ENCODE measurements at places on chromosomes 4 and X.

DNA sequence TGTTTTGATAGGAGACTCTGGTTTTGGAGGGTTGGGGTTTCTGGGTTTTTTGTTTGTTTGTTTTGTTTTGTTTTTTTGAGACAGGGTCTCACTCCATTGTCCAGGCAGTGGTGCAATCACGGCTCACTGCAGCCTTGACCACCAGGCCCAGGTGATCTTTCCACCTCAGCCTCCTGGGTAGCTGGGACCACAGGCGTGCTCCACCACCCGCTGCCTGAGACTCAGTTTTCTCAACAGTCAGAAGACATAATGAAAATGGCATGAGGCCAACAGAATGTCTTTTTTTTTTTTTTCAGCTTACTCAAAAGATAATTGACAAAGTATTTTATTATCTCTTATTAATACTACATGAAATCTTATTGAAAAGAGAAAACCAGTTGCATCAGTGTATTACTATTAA, 32.4 kb downstream of the TNIP2 start:
- no peak for DNase-seq

GRCh38 chr4:127417885-127418535, 214.7 kb upstream of the INTU start:
- no peak for DNase-seq

GRCh38 chr4:120855307-120856001, 67.1 kb downstream of the PRDM5 start:
- no peak for DNase-seq

DNA sequence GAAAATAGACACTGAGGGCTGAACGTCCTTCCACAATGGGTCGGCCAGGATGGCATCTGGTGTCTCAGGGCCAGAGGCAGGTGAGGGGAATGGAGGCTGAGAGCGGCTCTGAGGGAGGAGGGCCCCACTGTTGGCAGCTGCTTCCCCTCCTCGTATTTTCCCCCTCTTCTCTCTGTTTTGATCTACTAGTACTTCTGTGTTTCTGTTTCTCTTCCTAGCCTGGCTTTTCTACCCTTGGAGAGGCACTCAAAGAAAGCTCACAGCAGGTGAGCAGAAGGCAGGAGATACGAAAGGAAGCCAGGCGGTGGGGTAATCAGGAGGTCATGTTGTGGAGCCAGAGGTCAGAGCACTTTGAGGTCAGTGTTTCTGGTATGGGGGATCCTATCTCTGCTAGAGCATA, 151.8 kb upstream of the GATB start:
- DNase-seq = no peak

DNA sequence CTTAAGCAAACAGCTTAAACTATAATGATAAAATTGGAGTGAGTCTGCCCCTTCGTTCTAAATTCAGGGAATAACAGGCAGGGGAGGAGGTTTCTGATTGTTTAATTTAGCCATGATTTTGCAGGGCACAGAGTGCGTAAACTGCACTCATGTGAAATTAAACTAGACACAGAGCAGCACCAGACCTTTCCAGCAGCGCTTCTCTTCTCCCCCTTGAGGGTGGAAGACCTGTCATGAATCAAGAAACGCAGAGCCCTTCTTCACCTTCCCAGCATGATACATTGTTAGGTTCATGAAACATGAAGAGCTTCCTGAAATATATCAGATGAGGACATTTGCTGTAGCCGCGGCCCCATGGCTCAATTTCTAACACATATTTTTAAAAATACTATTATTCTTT, 63.1 kb downstream of the FAM114A1 start:
- DNase-seq = no peak

DNA sequence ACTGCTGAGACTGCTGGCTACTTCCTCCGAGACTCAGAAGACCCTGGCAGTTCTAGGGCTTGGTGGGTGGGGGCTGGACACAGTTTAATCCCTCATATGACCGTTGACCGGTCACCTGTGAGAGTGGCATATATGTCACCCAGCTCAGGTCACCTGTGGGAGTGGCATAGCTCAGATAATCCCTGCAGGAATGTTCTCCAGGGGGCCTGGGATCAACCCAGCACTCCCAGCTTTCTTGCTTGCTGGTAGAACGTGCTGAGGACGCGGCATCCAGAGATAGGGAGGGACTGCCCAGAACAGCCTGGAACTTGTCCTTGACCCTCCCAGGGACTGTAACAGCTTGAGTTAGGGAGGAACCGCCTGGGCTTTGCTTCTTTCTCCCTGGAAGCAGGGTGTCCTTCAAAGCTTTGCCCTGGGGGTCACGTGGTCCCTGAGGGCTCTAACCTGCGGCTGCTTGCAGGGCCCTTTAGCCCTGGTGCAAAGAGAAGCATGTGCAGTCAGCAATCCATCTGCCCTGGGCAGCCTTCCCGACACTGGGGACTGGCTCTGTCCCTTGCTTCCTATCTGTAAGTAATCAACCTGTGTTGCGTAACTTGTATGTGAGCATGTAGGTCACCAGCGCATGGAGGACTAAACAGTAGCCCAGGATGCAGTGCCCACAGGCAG, 55.3 kb downstream of the ZFYVE28 start:
- DNase-seq = no peak

DNA sequence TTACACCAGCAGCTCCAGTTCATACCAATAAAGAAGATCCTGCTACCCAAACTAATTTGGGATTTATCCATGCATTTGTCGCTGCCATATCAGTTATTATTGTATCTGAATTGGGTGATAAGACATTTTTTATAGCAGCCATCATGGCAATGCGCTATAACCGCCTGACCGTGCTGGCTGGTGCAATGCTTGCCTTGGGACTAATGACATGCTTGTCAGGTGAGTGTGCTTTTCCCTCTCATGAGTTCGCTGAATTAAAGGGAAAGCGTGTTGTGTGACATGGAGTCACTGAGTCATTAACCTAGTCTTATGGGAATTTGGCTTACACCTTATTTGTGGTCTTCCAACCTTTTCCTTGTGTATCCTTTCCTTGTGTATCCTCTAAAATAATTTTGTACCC, 15.9 kb downstream of the TMEM165 start:
- DNase-seq = no peak

GRCh38 chr4:169243825-169244609, 26.7 kb downstream of the SH3RF1 start:
- no peak for DNase-seq

- no peak for DNase-seq
Measured at GRCh38 chr4:16682975-16683374, 215.5 kb downstream of the LDB2 start.

- DNase-seq = no peak
Measured at GRCh38 chr4:122010610-122011009, 58.8 kb upstream of the TRPC3 start.

DNA sequence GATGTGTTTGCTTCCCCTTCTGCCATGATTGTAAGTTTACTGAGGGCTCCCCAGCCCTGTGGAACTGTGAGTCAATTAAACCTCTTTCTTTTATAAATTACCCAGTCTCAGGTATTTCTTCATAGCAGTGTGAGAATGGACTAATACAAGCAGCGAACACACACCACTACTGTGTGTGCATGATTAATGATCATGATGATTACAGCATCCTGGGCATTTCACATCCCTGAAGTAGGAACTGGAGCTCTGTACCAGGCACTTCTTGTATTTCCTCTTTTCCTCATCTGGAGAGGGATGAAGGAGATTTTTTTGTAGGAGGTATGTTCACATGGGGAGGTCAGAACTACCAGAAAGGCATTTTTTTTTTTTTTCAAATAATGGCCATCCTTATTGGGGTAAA, 60.8 kb downstream of the PPM1K start:
- no peak for DNase-seq

DNA sequence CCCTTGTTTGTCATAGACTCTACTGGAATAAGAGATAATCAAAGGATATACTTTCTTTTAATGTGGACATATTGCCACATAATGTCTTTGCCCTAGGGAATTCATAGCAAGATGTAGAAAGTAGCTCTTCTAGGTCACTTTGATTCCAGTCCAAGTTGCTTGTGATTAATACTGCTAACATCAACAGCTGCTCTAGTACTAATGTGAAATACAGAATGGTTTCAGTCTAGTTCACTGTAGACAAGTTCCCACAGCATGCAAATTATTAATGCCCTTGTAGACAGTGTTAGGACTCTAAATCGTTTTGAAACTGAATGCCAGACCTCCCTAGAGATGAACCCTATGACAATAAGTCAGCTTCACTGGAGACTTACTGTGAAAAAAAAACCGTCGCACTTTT, 494.6 kb upstream of the ATOH1 start:
- DNase-seq = no peak

DNA sequence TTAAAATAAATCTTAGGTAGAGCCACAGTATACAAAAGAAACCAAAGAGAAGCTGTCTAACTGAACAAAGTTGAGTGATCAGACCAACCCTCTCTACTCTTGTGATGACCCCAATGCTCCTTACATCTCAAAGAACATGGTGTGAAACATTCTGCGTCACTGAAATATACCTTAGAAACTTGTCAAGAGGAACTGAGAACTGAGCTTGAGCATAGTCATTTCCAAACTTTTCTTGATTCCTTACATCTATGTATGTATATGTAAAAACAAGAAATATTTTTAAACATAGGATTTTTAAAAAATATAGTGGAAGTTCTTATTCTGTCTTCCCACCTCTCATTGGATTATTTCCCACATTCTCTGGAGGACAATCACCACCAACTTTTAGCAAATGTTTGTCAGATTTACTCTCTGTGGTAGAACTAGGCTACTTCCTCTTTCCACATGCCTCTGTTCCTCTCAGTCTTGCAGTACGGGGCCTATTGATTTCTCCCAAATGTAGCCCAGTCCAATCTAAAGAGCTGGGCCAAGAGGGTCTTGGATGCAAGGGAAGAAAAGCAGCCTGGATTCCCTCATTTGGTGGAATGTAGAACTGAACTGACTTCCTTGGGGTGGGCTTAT, 98.2 kb upstream of the HHIP start:
- DNase-seq = no peak

GRCh38 chr4:42234817-42235216, 82.4 kb upstream of the BEND4 start:
- DNase-seq = no peak

- no peak for DNase-seq
Measured at GRCh38 chr4:54545663-54546424, 111.9 kb upstream of the KIT start.

DNA sequence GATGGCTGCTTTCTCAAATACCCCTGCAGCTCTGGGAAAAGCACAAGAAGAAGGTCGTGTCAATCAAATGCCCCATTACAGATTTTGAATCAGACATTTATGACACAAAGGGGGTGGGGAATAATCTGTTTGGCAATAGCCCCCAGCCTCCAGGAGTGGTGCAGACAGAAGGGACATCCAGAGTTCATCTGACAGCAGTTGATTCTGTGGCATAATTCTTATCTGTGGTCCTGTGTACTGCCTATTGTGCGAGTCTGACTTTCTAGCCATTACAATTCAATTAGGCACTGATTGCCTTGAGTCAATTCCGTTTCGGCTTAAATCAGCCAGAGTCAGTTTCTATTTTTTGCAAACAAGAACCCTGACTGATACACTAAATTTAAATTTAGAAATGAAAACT, 28.6 kb upstream of the DCLK2 start:
- no peak for DNase-seq

DNA sequence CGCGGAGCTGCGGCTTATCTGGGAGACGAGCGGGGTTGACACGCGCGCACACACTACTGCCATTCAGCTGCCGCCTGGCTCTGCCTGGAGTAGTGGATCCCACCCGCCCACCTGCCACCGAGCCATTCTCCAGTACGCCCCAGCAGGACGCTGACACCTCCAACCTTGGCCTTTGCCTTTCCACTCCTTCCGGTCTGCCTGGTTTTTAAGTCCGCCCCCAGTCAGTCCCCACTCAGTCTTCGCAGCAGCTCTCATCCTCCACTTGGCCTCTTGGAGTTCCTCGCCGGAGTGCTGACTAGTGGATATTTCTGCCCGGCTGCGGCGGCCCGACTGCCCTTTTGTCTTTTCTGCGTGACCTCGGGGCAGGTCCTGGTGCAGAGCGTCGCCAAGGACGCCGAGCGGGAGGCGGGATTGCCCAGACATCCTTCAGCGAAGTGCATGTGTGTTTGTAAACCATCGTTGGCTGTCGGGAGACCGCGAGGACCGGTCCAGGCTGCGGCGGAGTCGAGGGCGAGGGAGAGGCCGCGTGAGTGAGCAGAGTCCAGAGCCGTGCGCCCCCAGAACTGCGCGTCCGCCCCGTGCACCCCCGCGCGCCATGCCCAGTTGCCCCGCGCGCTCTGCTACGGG, 1.1 kb downstream of the SLIT2 start:
- DNase-seq = no peak

DNA sequence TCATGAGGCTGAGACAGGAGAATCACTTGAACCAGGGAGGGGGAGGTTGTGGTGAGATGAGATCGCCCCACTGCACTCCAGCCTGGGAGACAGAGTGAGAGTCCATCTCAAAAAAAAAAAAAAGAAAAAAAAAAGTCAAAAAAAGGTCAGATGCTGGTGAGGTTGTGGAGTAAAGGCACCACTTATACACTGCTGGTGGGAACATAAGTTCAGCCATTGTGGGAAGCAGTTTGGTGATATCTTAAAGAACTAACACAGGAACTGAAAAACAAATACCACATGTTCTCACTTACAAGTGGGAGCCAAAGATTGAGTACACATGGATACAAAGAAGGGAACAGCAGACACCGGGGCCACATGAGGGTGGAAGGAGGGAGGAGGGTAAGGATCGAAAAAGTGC, 149.0 kb downstream of the PHF8 start:
- DNase-seq = no peak

GRCh38 chr4:2874861-2875260, 31.2 kb downstream of the ADD1 start:
- no peak for DNase-seq

DNA sequence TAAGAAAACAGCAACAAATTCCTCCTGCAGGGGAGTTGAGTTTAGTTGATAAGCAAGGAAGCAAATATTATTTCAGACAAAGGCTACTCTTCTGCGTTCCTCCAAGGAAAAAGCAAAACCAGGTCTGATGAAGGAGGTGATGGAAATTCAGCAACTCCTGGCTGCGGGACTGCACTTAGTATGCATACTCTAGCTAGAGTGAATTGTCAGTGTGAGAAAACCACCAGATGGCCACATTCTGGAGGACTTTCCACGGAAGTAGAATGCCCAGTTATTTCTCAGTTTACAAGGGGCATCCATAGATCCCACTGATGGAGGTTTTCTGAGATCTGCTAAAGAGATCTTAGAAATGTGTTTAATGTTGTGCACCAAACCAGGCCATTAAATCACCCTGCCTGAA, 338.6 kb upstream of the PUDP start:
- no peak for DNase-seq

- DNase-seq = no peak
Measured at GRCh38 chr4:14177987-14178386, 550.5 kb upstream of the BOD1L1 start.

DNA sequence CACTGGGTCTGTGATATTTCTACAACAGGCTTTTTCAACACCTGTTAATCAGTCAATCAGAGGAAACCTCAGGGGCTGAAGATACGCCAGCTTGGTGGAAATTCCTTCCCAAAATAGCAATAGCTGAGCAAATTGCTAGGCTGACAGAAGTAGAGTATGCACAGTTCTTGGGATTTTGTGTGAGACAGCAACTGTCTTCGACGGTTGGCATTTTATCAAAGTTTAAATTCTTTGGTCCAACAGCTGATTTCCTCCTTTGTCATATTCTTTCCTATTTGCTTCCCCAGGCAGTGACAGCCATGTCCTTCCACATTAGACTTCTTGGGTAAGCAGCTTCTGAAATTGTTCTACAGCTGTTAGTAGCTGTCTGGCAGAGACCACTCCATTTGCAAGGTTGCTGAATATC, 8.0 kb upstream of the PALLD start:
- no peak for DNase-seq

Data from activated naive CD4-positive, alpha-beta T cell (primary cell).